ENCODE measurements at places on chromosomes 16 and 17. TPM values are rescaled to one million over a fixed set of nuclear protein-coding genes. Genes with fewer than 3 reads are reported as not detected.
A peak's percentile ranks its signal among the peaks of the same experiment; 100 is the strongest.

DNA sequence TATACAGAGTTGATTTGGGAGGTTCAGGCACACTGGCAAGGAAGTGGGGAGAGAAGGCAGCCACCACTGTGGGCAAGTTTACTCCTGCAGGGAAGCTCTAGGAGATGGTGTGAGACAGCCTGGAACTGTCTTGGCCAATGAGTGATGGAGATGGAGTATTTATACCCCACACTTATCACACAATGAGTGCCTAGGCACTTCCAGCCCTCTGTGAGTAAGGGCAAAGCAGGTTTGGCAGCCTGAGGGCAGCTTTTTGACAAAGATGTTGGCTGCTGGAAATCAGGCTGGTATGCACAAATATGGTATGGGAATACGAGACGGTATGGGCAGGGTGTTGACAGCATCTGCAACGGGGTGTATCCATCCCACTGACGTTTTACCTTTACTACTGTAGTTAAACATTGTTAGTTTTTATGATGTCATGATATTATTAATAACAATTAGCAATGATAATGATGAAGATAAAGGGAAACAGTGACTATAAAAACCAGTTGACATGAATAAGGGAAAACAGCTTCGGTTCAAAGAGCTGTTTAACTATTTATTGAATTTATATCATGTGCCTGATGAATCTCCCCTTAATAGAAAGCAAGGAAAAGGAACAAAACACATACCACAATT, 149.9 kb downstream of the CDK5R1 start:
- H3K4me1 ChIP-seq: no peaks in the 10 kb centered on the region
- DNase-seq: no peak
- H3K27me3 ChIP-seq: no peaks in the 10 kb centered on the region

Gene SOX8
- total RNA-seq: 0.49 TPM

Gene SCNN1B
- total RNA-seq: 1.7 TPM

Gene TMEM114
- not detected for total RNA-seq

Gene MYL11
- total RNA-seq: not detected

Gene TBC1D3E
- not detected for total RNA-seq

GRCh38 chr17:15392326-15392741, 50.9 kb upstream of the TEKT3 start:
- H3K36me3 ChIP-seq: no peaks in the 10 kb centered on the region
- H3K4me1 ChIP-seq: peaks cover 18% of the 10 kb centered on the region
- H3K27ac ChIP-seq: peak overlapping the region; percentile 48
- no peak for DNase-seq

DNA sequence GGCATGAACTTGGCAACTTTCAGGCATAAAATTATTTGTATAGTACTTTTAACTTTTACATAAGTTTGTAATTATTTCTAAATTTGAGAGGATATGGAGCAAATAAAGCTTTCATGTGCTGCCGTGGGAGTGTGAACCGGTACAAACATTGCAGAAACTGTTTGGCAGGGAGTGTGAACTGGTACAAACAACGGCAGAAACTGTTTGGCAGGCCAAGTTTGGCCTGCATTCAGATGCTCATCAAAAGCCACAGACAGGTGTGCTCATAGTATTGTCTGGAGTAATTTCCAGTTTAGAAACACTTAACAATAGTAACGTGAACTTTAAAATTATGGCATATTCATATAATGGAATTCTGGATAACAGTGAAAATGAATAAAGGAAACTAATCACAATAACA, 73.8 kb upstream of the ATP2A3 start:
- H3K4me1 ChIP-seq: no peaks in the 10 kb centered on the region

GRCh38 chr17:76370261-76370993, 14.0 kb upstream of the SPHK1 start:
- H3K27me3 ChIP-seq: no peaks in the 10 kb centered on the region
- no peaks in the 10 kb centered on the region for H3K36me3 ChIP-seq
- peak; percentile 90 for DNase-seq
- no peak overlapping the region for H3K4me3 ChIP-seq
- H3K4me1 ChIP-seq: peaks cover 5% of the 10 kb centered on the region
- peak overlapping the region; percentile 44 for H3K27ac ChIP-seq

DNA sequence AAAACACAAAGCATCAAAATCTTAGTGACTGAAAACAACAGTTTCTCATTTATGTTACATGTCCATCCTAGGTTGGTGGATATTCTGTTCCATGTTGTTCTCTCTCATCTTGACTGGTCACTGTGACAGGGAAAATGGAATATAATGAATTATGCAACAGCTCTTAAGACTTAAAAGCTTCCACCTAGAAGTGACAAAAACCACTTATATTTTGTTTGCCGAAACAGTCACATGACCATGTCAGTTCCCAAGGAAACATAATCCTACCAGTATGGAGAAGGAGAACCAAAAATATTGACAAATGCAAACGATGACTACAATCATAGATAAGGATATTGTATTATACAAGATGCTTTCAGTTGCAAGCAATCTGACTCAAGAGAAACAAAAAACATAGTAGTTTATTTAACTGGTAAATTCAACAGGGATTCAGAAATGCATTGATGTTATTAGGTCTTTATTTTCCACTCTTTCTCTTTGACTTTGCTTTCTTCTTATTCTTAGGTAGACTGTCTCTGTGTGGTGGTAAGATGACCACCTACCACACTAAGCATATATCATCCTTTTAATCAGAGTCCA, 103.8 kb downstream of the SSH2 start:
- DNase-seq: no peak
- no peak overlapping the region for H3K27ac ChIP-seq
- H3K27me3 ChIP-seq: no peaks in the 10 kb centered on the region
- no peak overlapping the region for H3K4me3 ChIP-seq
- H3K4me1 ChIP-seq: no peaks in the 10 kb centered on the region
- H3K36me3 ChIP-seq: no peaks in the 10 kb centered on the region

DNA sequence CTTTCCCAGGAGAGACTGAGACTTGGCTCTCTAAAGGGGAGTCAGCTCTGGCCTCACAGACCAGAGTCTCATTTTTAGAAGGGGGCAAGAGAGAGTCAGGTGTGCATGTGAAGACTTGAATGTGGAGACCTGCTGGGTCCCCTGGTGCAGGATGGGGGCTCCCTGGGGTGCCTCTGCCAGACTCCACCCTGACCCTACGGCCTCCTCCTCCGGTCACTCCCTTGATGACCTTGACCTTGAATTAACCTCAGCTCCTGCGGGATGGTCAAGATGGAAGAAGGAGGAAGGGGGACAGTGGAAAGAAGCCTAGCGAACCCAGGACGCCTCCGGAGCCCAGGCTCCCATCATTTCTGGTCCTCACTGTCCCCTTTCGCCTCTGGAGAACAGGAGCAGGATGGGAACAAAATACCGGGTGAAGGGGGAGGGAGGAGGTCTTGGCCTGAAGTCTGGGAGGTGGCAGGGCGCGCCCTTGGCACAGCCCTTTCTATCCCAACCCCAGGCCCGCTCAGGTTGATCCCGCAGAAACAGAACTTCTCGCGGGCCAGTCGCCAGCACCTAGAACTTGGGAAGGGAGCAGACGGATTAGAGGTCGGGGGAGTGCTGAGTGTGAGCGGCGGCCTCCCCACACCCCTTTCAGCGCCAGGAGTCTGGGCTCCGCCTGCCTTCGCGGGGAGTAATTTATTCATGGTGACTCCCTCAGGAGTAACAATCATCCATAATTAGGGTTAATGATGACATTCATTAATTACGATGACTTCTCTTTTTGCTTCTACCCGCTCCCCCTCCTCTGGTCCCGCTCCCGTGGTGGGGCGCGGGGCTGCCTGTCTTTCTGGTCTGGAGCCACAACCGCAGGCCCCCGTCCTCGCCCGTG, 1.6 kb downstream of the STAC2 start:
- H3K36me3 ChIP-seq: no peaks in the 10 kb centered on the region
- peaks cover 38% of the 10 kb centered on the region for H3K27me3 ChIP-seq
- H3K4me1 ChIP-seq: peaks cover 20% of the 10 kb centered on the region
- no peak overlapping the region for H3K27ac ChIP-seq
- peak overlapping the region; percentile 39 for H3K4me3 ChIP-seq

DNA sequence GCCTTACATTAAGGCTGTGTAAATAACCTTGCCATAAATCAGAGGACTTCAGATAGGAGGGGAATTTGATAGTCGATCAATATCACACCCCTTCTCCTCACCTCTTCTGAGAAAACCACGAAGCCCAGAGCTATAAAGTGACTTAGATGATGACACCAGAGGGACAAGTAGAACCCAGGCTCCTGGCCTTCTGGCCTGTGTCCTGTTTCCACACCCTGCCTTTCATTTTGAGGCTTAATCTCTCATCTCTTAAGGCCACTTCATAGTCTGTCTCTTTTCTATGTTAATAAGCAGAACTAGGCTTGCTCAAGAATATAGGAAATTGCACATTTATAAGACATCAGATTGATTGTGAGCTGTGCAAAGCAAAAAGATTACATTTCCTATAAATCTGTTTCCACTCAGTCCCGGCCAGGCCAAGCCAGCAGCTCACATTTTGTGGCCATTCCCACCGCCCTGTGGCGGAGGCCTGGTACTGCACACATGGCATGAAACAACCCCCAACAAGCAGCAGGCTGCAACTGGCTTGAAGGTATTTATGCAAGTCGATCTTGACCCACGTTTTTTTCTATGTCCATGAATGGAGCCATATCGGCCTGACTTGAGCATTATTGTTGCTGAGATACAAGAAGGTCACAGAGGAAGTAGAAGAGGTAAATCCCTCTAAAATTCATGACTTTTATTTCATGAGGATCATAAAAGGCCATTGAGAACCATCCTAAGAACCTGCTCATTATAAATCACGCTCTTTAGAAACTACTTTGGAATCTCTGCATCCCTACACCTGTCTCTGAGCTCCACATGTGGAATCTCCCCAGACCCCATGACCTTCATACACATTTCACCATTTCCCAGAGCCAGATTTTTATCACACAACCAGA, 93.7 kb downstream of the PMP22 start:
- no peaks in the 10 kb centered on the region for H3K4me1 ChIP-seq
- H3K27ac ChIP-seq: no peak overlapping the region
- no peaks in the 10 kb centered on the region for H3K36me3 ChIP-seq
- H3K27me3 ChIP-seq: no peaks in the 10 kb centered on the region
- no peak overlapping the region for H3K4me3 ChIP-seq
- peak; percentile 68 for DNase-seq

GRCh38 chr16:10067835-10068234, 114.4 kb downstream of the GRIN2A start:
- no peak overlapping the region for H3K27ac ChIP-seq
- no peaks in the 10 kb centered on the region for H3K36me3 ChIP-seq
- H3K27me3 ChIP-seq: no peaks in the 10 kb centered on the region
- no peak overlapping the region for H3K4me3 ChIP-seq

DNA sequence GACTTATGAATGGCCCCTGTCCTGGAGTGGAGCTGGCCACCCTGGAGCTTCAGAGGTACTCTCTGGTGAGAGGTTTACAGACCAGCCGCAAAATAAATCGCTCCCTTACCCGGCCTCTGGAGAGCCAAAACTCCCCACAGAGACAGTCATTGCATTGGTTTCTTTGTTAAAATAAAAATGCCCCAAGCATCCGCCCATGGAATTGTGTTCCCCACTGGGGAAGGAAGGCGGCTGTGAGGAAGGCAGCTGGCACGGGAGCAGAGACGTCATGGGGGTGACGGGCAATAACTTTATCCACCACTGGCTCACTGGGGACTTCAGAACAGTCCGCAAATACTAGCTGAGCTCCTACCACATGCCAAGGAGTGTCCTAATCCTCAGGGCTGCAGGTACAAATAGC, 266.2 kb upstream of the FOXF1 start:
- H3K27ac ChIP-seq: no peak overlapping the region
- no peak for DNase-seq
- no peak overlapping the region for H3K4me3 ChIP-seq

Gene LASP1
- 27.6 TPM for total RNA-seq

- H3K4me3 ChIP-seq: no peak overlapping the region
- H3K27me3 ChIP-seq: no peaks in the 10 kb centered on the region
- no peak for DNase-seq
- H3K27ac ChIP-seq: no peak overlapping the region
Measured at GRCh38 chr17:56610321-56610720, 16.8 kb downstream of the NOG start.

- peak overlapping the region; percentile 70 for H3K27ac ChIP-seq
- DNase-seq: peak; percentile 84
- H3K27me3 ChIP-seq: no peaks in the 10 kb centered on the region
Measured at GRCh38 chr17:63675607-63676546, 24.0 kb downstream of the LIMD2 start.

Gene OR4D1
- not detected for total RNA-seq

GRCh38 chr16:6496996-6497395, 835.6 kb upstream of the RBFOX1 start:
- no peaks in the 10 kb centered on the region for H3K27me3 ChIP-seq
- no peaks in the 10 kb centered on the region for H3K36me3 ChIP-seq
- no peaks in the 10 kb centered on the region for H3K4me1 ChIP-seq
- H3K4me3 ChIP-seq: no peak overlapping the region
- no peak for DNase-seq
- H3K27ac ChIP-seq: no peak overlapping the region

Gene ANKRD40CL
- total RNA-seq: not detected

DNA sequence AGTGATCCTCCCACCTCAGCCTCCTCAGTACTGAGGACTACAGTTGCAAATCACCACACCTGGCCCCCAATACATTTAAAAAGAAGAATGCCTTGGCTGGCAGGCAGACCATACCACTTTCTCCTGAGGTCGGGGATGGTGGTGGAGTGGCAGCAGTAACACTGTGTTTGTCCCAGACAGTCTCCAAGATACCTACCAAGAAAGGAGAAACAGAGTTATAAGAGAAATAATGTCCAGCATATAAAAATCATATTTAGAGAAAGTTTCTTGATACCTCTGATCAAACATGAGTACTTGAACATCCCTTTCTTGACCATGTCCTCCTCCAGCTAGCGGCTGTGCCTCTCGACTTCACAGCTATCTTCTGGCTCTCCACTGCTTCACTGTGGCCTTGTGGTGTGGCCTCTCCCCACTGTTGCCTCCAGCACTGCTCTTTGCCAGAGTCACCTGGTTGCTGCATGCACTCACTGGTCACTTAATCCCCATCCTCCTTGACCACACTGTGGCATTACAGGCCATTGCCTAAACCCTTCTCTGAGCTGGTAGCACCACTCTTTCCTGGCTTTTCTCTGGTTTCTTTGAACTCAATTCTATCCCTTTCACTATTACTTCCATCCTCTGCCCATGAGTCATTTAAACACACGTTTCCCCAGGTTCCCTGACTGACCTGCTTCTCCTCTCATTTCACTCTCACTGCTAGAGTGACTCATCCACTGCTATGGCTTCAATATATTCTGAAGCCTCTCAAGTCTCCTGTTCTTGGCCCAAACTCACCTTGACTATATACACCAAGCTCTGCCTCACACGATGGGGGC, 45.2 kb downstream of the XPO6 start:
- H3K4me3 ChIP-seq: no peak overlapping the region
- H3K27me3 ChIP-seq: no peaks in the 10 kb centered on the region
- H3K4me1 ChIP-seq: no peaks in the 10 kb centered on the region
- H3K27ac ChIP-seq: no peak overlapping the region
- no peaks in the 10 kb centered on the region for H3K36me3 ChIP-seq

Measured in sigmoid colon (tissue), 7 donors.